ENCODE measurements at places on chromosomes 16 and 17. TPM values are rescaled to one million over a fixed set of nuclear protein-coding genes. Genes with fewer than 3 reads are reported as not detected.

CHST6 gene
- total RNA-seq = 0.94 TPM

ZNF385C gene
- total RNA-seq = under 0.01 TPM

CACNG4 gene
- not detected for total RNA-seq

MSLN gene
- not detected for total RNA-seq

CTRB1 gene
- total RNA-seq = not detected

COQ7 gene
- total RNA-seq = 19.4 TPM

TPSD1 gene
- not detected for total RNA-seq

SNX20 gene
- not detected for total RNA-seq

CA5A gene
- not detected for total RNA-seq

C17orf58 gene
- total RNA-seq = 10.8 TPM

QRICH2 gene
- total RNA-seq = 6.0 TPM

NT5C gene
- total RNA-seq = 54.6 TPM

STH gene
- not detected for total RNA-seq

KRT20 gene
- not detected for total RNA-seq

KRTAP2-3 gene
- total RNA-seq = not detected
